CD4-positive, alpha-beta T cell treated with Interleukin-4 for 1 hour (primary cell): ENCODE measurements at places on chromosomes 3 and 15.
A peak's percentile ranks its signal among the peaks of the same experiment; 100 is the strongest.

DNA sequence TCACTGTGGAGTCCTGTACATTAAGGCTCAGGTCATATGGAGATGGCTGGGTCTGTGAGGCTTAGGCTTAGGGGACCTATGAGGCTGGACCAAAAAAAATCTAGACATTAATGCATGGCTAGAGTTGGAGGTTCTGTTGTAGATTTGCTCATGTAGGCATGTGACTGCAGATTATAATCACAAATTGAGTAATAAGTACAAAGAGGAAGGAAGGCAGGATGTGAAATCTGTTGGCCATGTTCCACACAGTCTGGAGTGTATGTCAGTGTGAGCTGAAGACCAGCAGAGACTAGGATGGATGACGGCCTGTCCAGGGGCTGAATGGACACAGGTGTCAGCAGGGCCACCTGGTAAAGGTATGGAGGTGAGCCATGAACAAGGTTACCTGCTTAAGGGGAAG, at the start of gene ST3GAL6:
ST3GAL6 (plus strand) TSS at position 265 of the 400 bp plus-strand sequence. CDS start 5,101 bp downstream, outside the sequence.
- peak; percentile 29 for DNase-seq

- no peak for DNase-seq
Observed at GRCh38 chr15:44157679-44158078, 37.4 kb downstream of the FRMD5 start.

DNA sequence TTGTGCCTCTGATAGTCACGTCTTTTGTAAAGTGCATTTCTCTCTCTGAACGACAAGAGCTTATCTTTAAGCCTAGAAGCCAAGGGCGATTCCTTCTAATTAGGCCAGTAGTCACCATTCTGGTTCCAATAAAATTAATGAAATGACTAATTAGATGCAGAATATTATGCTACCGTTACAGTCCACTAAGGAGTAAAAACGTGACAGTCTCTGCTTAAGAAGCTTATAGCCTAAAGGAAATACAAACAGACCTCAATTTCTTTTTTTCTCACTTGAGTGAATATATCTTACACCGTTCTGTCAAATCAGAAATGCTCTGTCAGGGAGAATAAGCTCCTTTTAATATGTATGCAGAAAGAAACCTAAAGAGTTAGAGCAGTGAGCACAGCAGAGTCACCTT, 236.1 kb downstream of the CD47 start:
- no peak for DNase-seq

GRCh38 chr15:36498916-36499315, 80.5 kb upstream of the CDIN1 start:
- DNase-seq: no peak

DNA sequence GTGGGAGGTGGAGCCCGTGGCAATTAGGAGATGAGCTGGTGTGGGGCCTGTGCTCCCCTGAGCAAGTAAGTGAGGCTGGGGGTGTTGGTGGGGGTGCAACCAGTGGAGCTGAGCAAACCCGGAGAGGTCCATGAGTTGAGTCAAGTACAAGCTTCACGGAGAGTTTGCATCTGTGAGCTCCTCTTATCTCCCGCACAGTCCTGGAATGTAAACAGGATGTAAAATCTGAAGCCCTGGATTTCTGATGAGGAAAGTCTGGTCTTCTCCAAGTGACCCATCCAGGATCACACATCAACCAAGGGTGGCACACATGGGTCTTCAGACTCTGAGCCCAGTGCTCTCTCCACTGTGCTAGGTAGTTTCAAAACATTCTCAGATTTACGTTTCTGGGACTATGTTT, 67.8 kb downstream of the LSM3 start:
- no peak for DNase-seq

GRCh38 chr3:46928282-46928681, 48.3 kb downstream of the CCDC12 start:
- peak; percentile 48 for DNase-seq

- DNase-seq: no peak
Observed at GRCh38 chr3:16069149-16069922, 105.1 kb upstream of the GALNT15 start.

DNA sequence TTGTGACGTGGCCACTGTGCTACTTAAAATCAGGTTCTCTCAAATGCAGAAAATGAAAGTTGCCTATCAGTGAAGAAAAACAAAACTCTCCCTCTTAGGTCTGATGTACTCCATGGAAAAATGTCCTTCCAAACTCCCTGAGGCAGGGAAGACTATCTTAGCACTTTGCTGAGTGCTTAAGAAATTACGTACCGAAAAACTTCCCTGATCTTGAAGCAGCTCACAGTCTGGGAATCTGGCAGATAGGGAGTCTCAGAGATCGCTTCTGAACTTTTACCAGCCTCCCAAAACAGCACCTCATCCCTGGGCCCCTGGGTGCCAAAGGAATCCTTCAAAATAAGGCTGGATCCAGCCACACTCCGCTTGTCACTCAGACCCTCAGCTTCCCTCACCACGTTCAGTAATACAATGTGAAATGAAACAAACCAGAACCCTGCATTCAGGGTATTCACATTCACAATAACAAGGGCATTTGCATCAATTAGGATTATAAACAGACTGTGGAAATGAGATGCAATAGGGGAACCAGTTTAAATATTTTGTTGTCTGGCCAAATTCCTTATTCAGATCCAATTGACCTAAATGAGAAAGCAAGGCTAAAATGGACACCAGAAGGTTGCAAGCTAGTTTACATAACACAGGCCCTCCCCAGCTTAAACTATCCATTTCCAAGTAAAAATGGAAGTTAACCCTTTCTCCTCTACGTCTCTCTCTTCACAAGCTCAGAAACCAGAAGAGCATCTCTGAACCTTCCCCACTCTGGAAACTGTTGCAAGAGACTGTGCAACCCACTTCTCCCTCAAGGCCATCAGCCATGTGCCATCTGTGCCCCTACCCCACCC, 20.9 kb downstream of the OSBPL10 start:
- no peak for DNase-seq

- no peak for DNase-seq
Observed at GRCh38 chr3:11001020-11001657, 8.6 kb downstream of the SLC6A1 start.

- DNase-seq: no peak
Observed at GRCh38 chr3:36814776-36815175, 50.4 kb upstream of the DCLK3 start.

- DNase-seq: no peak
Observed at GRCh38 chr3:10845001-10845761, 29.2 kb downstream of the SLC6A11 start.

GRCh38 chr3:73484656-73485248, 140.0 kb downstream of the PDZRN3 start:
- DNase-seq: no peak

- no peak for DNase-seq
Observed at GRCh38 chr3:5245927-5246326, 58.4 kb downstream of the EDEM1 start.

DNA sequence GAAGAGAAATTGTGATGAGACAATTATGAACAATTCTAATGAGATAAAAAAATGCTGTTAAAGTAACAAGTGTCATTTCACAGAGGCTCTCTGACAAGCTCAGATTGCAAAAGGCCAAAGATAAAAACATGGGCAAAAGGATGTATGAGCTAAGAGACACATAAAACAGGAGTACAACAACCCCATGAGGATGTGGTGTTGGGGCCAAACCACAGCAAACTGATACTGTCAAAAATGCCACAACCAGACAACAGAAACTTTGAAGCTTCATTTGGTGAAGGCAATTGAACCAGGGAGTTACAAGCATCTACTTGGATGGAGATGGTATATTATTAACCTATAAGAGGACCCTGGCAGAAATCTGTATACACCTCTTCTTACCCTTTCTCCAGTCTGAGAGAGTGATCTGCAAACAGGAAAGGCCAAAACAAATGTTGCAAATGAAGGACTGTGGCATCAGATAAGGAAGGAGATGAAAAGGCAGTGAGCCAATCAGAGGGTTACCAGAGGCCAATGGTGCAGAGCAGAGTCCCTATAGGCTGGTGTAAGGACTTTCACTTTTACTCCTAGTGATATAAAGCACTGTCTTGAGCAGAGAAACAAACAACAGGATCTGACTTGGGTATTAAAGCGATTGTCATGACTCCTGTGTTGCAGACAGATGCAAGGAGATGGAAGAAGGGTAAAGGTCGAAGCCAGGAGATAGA, 659.0 kb downstream of the NTRK3 start:
- DNase-seq: no peak

GRCh38 chr3:143952569-143953072, 19.0 kb upstream of the DIPK2A start:
- no peak for DNase-seq

GRCh38 chr15:63502843-63503738, 1.3 kb upstream of the USP3 start:
- DNase-seq: peak; percentile 87

DNA sequence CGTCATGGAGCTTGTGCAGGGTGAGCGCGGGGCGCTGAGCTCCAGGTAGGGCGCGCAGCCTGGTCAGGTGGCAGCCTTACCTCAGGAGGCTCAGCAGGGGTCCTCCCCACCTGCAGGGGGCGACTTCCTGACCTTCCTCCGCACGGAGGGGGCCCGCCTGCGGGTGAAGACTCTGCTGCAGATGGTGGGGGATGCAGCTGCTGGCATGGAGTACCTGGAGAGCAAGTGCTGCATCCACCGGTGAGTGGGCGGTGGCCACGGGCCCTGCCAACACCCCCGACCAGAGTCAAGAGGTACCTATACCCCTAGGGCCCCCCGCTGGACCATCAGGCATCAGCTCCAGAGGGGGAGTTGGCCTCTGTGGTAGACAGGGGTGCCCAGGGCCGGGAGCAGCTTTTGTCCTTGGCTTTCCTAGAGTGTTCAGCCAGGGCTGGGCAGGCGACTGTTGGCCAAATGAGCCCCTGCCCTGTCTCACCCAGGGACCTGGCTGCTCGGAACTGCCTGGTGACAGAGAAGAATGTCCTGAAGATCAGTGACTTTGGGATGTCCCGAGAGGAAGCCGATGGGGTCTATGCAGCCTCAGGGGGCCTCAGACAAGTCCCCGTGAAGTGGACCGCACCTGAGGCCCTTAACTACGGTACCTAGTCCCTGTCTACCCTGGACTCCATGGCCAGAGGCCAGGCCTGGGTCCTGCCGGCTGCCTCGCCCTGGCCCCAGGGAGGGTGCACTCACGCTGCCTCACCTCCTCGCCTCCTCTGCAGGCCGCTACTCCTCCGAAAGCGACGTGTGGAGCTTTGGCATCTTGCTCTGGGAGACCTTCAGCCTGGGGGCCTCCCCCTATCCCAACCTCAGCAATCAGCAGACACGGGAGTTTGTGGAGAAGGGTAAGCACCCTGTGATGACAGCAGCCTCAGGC, 9.1 kb downstream of the FES start:
- no peak for DNase-seq

DNA sequence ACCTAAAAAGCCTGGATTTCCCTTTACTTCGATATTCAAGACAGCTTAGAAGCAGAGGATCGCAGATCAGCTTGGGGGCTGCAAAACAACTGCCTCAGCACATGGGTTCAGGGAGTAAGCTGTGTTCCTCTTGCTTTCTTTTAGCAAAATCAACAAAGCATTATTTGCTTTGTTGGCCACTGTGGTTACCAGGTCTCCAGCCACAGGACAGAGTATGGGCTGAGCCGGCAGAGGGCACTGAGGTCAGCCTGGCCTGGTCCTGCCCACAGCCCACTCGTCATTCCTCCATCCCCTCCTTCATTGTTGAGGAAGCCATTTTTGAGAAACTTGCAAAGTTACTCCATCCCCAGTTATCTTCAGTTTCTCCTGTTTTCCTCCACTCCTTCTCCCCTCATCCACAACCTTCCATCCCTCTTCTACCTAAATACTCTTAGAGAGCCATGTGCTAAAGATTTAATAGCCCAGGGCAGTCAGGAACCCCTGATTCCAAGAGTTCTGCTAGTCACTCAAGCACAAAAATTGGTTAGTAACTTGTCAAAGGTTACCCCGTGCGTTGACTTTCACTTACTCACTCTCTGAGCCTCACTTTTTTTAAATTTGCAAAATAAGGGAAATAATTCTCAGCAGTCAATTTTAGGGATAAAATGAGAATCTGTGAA, 60.0 kb upstream of the HES1 start:
- DNase-seq: no peak

GRCh38 chr3:195095035-195095703, 175.8 kb downstream of the XXYLT1 start:
- no peak for DNase-seq

DNA sequence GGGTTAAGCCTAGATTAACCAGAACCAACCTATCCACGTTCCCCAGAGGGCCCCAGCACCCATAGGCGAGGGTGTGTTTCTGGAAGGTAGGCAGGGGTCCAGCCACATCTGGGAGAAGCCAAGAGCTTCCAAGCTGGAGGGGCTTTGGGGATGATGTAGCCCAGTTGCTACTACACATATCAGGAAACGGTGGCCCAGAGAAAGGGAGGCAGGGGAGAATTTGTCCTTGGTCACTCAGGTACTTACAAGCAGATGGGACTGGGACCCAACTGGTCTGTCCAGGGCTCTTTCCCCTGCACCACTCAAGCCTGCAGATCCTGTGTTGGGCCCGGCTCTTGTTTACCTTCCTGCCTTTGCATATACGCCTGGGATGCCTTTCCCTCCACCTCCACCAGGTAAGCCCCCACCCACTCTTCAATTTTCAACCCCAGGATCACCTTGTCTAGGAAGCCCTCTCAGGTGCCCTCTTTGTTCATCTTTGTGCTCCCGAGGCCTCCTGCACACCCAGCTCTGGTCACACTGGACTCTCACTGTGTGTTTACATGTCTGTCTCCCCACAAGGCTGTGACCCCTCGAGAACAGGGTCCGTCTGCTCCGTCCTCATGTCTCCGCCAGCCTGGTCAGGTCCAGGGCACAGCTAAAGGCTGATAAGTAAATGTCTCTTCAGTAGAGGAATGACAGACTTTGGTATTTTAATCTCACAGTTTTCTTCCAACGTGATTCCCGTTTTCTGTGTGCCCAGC, 204.4 kb upstream of the LINGO1 start:
- no peak for DNase-seq

GRCh38 chr3:191342006-191342405, 11.7 kb upstream of the UTS2B start:
- DNase-seq: no peak

DNA sequence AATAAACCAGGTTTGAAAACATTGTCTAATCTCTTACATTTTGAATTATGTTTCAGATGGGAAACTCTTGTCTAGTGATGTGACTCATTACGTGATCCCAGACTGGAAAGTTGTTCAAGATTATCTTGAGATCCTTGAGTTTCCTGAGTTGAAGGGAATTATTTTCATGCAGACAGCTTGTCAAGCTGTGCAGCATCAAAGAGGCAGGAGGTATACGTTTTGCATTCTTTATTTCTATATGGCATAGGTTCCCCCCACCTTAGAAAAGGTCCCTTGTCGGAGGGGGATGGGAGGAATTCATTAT, 1.5 kb downstream of the DIS3L start:
- DNase-seq: no peak

- no peak for DNase-seq
Observed at GRCh38 chr3:71708476-71709105, 16.6 kb downstream of the EIF4E3 start.

DNA sequence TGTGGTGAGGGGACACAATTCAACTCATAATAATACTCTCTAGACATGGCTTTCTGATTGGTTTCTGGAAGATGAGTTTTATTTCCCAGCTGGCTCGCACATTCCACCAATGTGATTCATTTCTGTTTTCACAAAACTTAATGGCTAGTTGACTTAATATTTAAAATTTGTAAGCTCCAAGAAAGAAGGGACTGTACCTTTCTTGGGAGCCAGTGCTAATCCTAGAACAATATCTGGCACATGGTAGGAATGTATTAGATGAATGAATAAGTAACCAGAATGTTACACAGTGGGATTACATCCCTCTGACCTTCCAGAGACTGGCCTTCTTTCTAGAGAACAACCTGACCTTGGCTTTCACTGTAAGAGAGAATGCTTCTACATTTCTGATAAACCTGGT, 262.8 kb downstream of the RORA start:
- DNase-seq: no peak
